Fibroblast of lung (primary cell): ENCODE measurements at places on chromosomes 11 and 22. TPM values are rescaled to one million over a fixed set of nuclear protein-coding genes. Genes with fewer than 3 reads are reported as not detected.
A peak's percentile ranks its signal among the peaks of the same experiment; 100 is the strongest.

The LRRC51 gene
- 5.0 and 5.4 TPM in 2 replicates for total RNA-seq

The OR2AT4 gene
- total RNA-seq = not detected in 2 replicates

The MUC15 gene
- not detected in 2 replicates for total RNA-seq

The LDHAL6A gene
- total RNA-seq = not detected in 2 replicates

The RIN1 gene
- 12.6 and 22.1 TPM in 2 replicates for total RNA-seq

The KRTAP5-2 gene
- not detected in 2 replicates for total RNA-seq

DNA sequence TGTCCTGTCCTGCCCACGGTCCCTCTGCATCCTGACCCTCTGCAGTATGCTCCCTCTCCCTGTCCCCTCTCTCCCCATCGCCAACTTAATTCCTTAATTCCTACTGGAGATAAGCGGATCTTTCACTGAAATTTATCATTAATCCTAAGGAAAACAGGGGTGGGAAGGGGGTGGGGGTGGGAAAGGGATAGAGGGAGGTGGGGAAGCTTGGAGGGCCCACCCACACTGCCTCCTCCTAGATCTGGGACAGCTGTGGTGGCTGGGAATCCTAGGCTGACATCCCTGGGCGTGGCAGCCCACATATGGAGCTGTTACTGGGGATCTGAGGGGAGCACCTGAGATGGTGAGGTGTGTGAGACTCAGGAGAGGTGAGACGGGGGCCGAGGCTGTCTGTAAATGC, 14.4 kb downstream of the NECTIN1 start:
- no peak for DNase-seq

GRCh38 chr11:127738771-127739286, 738.3 kb upstream of the KIRREL3 start:
- DNase-seq = no peak

- no peak for DNase-seq
Measured at GRCh38 chr11:122617926-122618325, 37.6 kb upstream of the UBASH3B start.

GRCh38 chr11:78081583-78081982, 1.9 kb upstream of the NDUFC2 start:
- DNase-seq = no peak

DNA sequence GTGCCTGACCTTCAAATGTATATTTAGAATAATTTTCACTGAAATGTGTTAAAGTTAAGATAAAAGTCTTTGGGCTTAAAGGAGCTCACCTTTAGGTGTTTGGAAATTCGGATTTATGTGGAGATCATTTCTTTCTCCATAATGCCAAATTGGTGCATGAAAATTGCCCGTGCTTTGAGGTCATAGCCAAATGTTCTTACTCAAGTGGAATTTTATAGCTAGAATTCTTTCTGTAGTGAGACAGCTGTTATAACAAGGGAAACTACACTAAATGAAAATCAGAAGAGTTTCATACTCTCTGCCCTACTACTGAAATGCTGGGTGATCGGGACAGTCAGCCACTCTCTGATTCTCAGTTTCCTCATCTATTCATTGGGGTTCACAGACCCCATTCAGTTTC, 89.5 kb upstream of the DBX1 start:
- DNase-seq = no peak

DNA sequence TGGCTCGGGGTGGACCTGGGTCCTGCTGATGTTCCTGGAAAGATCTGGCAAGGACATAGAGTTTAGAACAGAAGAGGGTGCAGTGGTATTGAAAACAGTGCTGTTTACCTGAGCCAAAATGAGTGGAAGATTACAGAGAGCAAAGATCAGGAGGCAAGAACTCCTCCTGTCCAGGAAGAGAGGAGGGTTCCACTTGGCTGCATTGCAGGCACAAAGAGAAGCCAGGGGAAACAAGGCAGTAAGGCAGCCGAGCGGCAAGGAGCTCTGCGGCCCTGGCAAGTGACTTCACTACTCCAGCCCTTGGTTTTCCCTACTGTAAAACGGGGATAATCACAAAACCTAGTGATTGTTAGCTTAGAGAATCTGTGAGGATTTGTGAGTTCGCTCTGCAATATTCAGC, 3.7 kb upstream of the PACSIN2 start:
- no peak for DNase-seq

DNA sequence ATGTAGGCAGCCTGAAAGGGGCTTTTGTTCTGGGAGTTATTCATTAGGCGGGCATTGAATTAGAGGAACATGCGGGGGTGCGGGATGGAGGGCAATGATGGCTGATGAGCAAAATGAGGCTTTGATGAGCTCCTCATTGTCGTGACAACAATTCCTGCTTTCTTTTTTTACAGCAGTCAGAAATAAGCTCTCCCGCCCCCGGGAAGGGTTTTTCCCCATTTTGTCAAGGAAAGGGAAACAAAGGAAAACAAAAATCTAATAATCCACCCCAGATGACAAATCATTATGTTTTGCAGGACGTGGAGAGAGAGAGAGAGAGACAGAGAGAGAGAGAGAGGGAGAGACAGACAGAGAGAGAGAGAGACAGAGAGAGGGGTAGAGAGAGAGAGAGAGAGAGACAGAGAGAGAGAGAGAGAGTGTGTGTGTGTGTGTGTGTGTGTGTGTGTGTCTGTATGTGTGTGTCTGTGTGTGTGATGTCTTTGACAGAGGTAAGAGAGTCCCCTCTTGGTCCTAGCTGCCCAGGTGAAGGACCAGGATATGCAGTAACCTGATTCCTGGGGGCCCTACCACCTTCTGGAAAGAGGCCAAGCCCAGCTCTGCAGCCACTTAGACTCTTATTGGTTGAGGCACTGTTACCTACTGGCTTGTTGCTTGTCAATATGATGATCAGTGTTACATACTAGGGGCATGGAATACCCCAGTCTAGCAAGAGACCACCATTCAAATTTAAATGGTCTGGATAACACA, 46.7 kb upstream of the PARVA start:
- peak; percentile 2 for DNase-seq
